ENCODE measurements at places on chromosomes 6 and 20.

DNA sequence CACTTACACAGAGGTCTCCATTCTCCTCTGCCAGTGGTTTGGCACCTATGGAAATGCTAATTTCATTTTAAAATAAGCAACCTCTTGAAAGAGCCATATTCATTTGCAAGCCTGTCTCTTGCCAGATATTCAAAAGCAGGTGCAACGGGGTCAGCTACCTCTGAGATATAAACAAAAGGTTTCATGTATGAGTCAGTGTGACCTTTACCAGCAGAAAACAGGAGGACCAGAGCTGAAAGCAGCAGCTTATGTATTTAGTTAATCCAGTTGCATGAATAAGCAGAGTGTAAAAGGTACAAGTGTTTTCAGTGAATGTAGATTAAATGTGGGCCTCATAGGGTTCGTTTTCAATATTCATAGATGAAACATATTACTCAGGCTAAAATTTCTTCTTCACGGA lies 56.0 kb downstream of the TENT5A start:
- DNase-seq: no peak

DNA sequence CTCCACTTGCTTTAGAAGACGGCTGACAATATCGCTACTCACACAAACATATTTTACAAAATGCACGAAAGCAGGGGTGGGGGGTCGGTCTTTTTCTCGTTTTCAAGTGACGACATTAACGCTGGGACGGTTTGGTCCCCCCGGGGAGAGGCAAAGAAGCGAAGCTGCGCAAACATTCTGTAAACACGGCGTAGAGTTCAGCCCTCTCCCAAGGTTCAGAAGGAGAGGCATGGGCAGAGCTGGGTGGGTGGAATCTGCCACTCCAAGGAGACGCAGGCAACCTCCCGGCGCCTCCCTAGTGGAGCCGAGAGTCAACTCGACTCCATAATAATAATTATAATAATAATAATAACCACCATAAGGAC lies 2.4 kb downstream of the NKX2-2 start:
- no peak for DNase-seq

DNA sequence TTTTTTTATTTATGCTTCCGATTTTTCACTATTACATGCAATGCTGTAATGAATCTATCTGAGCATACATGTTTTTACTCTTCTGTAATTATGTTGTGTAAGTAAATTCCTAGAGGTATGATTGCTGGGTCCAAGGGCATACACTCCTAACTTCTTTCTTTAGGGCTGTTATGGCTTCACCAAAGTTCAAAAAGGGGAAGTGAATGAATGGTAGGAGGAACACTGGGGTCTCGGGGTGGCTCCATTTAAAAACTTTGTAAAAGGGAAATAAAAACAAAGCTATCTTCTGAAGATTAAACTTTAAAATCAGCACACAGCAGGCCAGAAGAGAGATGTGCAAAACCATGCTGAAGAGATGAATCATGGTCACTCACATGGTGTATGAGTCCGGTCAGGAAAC lies 289.1 kb upstream of the SUPT3H start:
- DNase-seq: no peak

- DNase-seq: peak; percentile 10
Measured at GRCh38 chr20:18288749-18289267, 481 bp downstream of the ZNF133 start.

GRCh38 chr6:145962581-145962980 lies 1.6 kb downstream of the SHPRH start:
- no peak for DNase-seq

GRCh38 chr6:157724138-157724820 lies 98.8 kb upstream of the SNX9 start:
- no peak for DNase-seq

DNA sequence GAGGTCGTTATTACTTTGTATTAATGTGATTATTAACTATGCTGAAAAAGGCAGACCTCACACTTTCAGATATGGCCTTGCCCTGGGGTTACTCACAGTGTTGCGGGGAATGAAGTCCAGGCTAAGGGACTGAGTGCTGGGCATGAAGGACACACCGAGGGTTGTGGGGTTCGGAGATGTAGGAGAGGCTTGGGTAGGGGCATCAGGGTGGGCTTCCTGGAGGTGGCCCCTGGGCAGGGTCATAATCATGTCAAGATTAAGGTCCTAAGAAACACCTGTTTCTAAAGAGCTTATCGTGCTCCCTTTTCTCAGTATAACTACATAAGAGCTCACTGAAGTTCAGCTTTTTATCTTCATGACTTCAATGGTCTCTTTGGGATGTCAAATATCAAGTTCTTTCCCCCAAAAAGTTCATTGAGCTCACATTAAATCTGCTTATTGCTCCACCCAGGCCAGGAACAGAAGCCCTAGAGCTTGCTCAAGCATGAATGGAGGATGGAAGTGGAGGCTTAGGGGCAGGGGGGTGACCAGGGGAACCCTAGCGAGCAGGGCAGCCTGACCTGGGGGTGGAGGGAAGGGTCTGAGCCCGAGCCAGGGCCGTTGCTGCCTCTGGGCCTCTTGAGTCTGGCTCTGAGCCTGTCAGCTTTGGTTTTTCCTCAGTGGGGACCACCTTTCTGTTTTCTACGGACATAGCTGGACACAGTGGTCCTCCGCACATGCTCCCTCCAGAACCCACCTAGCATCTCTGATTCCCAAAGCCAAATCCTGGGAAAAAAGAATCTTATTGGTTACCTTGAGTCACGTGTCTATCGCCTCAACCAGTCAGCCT lies 37.3 kb upstream of the TGM2 start:
- no peak for DNase-seq

All from activated CD4-positive, alpha-beta T cell treated with anti-CD3 and anti-CD28 coated beads, Interleukin-2, amount 50 U/mL, for 48 hours (primary cell).